ENCODE measurements at places on chromosomes 1 and 21.

GRCh38 chr1:38690790-38691449 is 168.7 kb downstream of the RRAGC start:
- peaks cover 30% of the 10 kb centered on the region for H3K27me3 ChIP-seq
- H3K36me3 ChIP-seq, result no peaks in the 10 kb centered on the region
- DNase-seq, result no peak
- no peak overlapping the region for H3K4me3 ChIP-seq
- H3K4me1 ChIP-seq, result no peaks in the 10 kb centered on the region

DNA sequence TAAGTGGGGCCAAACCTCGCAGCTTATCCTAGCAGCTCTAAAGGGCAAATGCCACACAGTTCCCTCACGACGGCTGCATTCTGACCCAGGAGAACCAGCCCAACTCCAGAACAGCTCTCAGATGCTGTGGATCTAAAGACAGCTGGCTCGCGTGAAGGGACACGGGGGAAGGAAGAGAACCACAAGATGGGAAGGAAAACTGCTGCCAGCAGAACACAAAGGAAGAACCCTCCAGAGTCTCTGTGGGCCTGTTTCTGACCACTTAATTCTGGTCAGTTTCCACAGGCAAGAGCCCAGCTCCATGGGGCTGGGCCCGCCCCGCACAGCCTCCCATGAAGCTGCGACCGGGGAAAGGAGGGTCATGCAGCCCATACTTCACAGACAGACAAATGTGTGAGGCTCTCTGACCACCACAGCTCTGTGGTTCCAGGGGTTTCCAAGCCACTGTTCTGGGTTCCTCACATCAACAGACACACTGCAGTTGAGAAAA is 61.1 kb downstream of the SLC45A1 start:
- DNase-seq, result no peak
- no peaks in the 10 kb centered on the region for H3K27me3 ChIP-seq
- H3K36me3 ChIP-seq, result peaks cover 38% of the 10 kb centered on the region
- peaks cover 75% of the 10 kb centered on the region for H3K4me1 ChIP-seq
- no peak overlapping the region for H3K4me3 ChIP-seq

- H3K36me3 ChIP-seq, result no peaks in the 10 kb centered on the region
- no peak overlapping the region for H3K4me3 ChIP-seq
- no peaks in the 10 kb centered on the region for H3K4me1 ChIP-seq
- H3K27me3 ChIP-seq, result no peaks in the 10 kb centered on the region
- H3K27ac ChIP-seq, result no peak overlapping the region
- DNase-seq, result no peak
Observed at GRCh38 chr1:208631506-208631905, 387.3 kb upstream of the PLXNA2 start.

DNA sequence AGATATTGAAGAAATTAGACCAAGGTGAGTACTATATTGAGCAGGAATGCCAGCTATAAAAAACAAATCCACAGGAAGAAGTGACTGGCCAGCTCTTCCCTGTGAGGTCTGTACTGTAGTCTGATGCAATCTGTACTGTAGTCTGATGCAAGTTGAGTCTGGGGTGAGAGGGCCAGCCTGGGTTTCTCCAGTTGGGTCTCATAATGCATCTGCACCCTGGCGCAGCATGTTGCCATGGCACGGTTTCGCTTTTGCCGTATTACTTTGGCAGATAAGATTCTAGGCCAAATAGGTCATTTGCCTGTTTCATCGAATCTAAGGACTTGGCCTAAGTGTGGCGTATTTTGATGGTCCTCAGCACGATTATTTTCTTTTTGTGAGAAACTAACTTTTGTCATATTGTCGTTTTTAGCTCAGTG is 24.4 kb upstream of the PGD start:
- no peak overlapping the region for H3K27ac ChIP-seq
- no peaks in the 10 kb centered on the region for H3K27me3 ChIP-seq
- no peak for DNase-seq
- peaks cover 32% of the 10 kb centered on the region for H3K36me3 ChIP-seq
- H3K4me1 ChIP-seq, result peaks cover 15% of the 10 kb centered on the region
- no peak overlapping the region for H3K4me3 ChIP-seq

DNA sequence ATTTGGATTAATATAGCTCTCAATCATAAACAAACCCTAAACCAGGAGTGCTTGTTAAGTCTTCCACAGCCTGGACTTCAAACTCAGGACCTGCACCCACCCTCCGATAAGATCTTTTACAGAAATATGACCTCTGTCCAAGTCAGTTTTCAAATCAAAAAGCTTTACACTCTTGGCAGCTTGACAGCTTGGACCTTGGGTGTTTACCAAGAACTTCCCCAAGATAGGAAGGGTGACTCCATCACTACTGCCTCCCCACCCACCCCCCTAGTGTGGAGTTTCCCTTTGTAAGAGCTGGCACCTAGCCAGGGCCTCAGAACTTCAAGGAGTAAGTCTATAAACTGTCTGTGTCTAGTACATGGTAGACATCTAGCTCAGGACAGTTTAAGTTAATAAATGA is 9.6 kb downstream of the BCAR3 start:
- H3K36me3 ChIP-seq, result peaks cover 61% of the 10 kb centered on the region
- H3K4me3 ChIP-seq, result no peak overlapping the region
- peaks cover 30% of the 10 kb centered on the region for H3K4me1 ChIP-seq
- no peaks in the 10 kb centered on the region for H3K27me3 ChIP-seq
- DNase-seq, result no peak

DNA sequence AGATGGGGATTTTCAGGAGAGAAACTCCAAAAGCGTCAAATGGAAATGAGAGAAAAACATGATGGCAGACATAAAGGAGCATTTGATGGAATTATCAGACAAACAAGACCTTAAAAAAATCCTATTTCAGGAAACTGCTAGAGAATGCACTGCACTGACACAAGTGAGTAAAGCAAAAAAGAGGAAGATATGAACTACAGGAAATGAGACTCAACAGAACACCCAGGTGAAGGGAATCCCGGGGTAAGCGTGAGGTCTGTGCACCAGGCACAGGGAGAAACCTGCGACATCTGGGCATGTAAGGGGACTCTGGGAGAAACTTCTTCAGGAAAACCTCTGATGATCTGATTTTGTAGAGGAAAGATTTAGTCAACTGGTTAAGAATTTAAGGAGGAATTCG is 2.8 kb downstream of the TARBP1 start:
- H3K36me3 ChIP-seq, result peaks cover 2% of the 10 kb centered on the region
- H3K27me3 ChIP-seq, result no peaks in the 10 kb centered on the region
- peak overlapping the region; percentile 73 for H3K4me3 ChIP-seq
- peaks cover 24% of the 10 kb centered on the region for H3K4me1 ChIP-seq
- peak overlapping the region; percentile 79 for H3K27ac ChIP-seq
- no peak for DNase-seq

DNA sequence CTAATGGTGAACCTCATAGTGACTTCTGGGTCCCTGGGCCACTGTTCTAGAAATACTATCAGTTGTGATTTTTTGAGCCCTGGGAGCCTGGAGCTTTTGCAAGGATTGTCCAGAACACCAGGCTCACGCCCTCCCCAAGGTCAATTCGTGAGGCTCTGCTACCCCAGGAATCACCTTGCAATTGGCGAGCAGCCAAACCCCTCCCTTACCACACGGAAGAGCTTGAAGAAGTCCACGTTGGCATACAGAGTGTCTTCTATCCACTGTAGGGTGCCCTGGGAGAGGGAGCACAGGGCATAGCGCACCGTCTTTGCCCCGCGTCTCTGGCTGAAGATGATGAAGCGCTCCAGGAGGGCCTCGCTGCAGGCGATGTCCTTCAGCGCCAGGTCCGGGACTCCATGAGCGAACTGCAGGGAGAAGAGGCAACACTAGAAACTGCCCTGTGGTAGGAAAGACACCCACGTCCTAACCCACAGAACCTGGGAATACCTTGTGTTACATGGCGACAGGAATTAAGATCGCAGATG is 22.3 kb downstream of the ABCA4 start:
- peaks cover 34% of the 10 kb centered on the region for H3K27me3 ChIP-seq
- peaks cover 12% of the 10 kb centered on the region for H3K4me1 ChIP-seq
- no peak for DNase-seq
- H3K4me3 ChIP-seq, result no peak overlapping the region
- H3K27ac ChIP-seq, result no peak overlapping the region
- H3K36me3 ChIP-seq, result no peaks in the 10 kb centered on the region

- no peak overlapping the region for H3K4me3 ChIP-seq
- no peak for DNase-seq
- H3K4me1 ChIP-seq, result no peaks in the 10 kb centered on the region
- H3K27ac ChIP-seq, result no peak overlapping the region
- peaks cover 6% of the 10 kb centered on the region for H3K27me3 ChIP-seq
Observed at GRCh38 chr1:185996211-185996610, 262.0 kb downstream of the HMCN1 start.

GRCh38 chr1:64150266-64150665 is 53.2 kb upstream of the UBE2U start:
- H3K4me3 ChIP-seq, result no peak overlapping the region
- no peak overlapping the region for H3K27ac ChIP-seq
- H3K36me3 ChIP-seq, result no peaks in the 10 kb centered on the region
- no peaks in the 10 kb centered on the region for H3K27me3 ChIP-seq
- H3K4me1 ChIP-seq, result no peaks in the 10 kb centered on the region

GRCh38 chr1:16326833-16327404 is 25.4 kb downstream of the FBXO42 start:
- H3K27me3 ChIP-seq, result no peaks in the 10 kb centered on the region
- no peak for DNase-seq
- H3K4me3 ChIP-seq, result no peak overlapping the region
- H3K27ac ChIP-seq, result peak overlapping the region; percentile 74

DNA sequence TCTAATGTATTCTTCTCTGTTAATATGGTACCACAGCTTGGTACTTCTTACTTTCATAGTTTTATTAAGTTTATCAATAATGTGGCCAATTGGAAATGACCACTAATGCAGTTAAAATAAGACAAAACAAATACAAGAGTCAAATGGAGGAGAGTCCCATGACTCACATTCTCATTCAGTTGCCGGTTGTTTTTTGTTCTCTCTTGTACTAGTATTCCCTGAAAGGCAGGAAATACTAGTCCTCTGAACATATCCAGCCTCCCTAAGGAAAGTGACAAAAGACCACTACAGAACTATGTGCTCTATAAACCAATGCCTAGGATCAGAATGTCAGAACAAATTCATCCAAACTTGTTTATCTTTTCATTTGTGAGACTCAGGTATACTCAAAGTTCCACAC is 165.2 kb upstream of the SAMSN1 start:
- H3K27me3 ChIP-seq, result no peaks in the 10 kb centered on the region
- no peak overlapping the region for H3K4me3 ChIP-seq
- no peak for DNase-seq
- H3K36me3 ChIP-seq, result peaks cover 3% of the 10 kb centered on the region

- no peak overlapping the region for H3K4me3 ChIP-seq
- no peak overlapping the region for H3K27ac ChIP-seq
- H3K36me3 ChIP-seq, result no peaks in the 10 kb centered on the region
- no peaks in the 10 kb centered on the region for H3K4me1 ChIP-seq
- H3K27me3 ChIP-seq, result peaks cover 23% of the 10 kb centered on the region
Observed at GRCh38 chr1:47487850-47488450, 50.1 kb downstream of the FOXD2 start.

DNA sequence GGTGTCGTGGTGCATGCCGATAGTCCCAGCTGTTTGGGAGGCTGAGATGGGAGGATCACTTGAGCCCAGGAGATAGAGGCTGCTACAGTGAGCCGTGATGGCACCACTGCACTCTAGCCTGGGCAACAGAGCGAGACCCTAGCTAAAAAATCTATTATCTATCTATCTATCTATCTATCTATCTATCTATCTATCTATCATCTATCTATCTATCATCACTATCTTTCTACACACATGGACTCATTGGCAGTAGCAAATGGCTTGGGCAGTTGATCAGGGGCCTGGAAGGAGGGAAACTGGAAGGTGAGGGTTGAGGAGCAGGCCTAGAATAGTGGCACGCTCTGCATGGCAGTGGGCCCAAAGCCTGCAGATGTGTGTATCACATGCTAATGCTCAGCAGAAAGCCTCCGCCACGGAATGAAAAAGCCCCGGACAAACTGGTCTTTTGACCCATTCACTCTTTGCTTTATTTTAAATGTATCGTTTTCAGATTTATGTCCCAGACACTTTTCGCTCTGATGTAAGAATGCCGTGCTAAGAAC is 7.3 kb upstream of the HUNK start:
- no peak overlapping the region for H3K4me3 ChIP-seq
- no peak for DNase-seq
- H3K27ac ChIP-seq, result no peak overlapping the region
- H3K36me3 ChIP-seq, result no peaks in the 10 kb centered on the region
- peaks cover 30% of the 10 kb centered on the region for H3K27me3 ChIP-seq
- no peaks in the 10 kb centered on the region for H3K4me1 ChIP-seq

- DNase-seq, result no peak
- peaks cover 25% of the 10 kb centered on the region for H3K4me1 ChIP-seq
- no peak overlapping the region for H3K4me3 ChIP-seq
- no peaks in the 10 kb centered on the region for H3K27me3 ChIP-seq
- H3K27ac ChIP-seq, result no peak overlapping the region
Observed at GRCh38 chr1:67747671-67748546, 62.9 kb downstream of the GADD45A start.

DNA sequence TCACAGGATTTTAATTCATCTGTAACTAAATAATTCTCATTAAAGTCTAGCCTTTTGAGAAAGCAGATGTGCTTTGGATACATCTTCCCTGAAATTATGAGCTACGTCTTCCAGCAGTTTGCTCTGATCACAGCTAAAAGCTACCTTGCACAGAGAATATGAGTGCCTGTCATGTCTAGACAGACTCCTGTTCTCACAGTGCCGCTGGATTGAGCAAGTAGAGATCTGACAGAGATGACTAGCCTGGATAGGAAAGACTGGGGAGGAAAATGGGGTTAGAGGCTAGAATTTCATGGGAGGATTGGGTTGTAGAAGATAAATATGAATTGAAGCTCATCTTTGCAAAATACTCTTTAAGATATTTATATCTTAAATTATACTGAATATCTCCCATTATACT is 24.1 kb downstream of the CEPT1 start:
- no peak for DNase-seq
- peaks cover 30% of the 10 kb centered on the region for H3K4me1 ChIP-seq
- no peak overlapping the region for H3K4me3 ChIP-seq

DNA sequence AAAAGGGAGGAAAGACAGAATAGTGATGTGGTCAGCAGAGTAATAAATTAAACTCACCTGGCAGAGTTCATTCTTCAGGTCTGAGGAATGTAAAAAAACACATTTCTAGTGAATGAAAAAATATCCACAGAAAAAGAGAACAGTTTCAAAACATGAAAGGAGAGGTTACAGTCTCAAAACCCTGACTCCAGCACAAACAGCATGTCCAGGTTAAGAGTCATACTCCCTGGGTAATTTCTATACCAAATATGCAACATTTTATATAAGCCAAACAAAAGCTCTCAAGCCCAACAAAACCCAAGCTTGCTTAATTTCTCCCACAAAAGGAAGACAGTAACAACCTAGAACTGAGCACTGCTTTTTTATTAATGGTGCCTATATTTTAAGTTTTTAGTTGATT is 173.0 kb downstream of the NTMT2 start:
- no peaks in the 10 kb centered on the region for H3K27me3 ChIP-seq
- H3K36me3 ChIP-seq, result no peaks in the 10 kb centered on the region
- no peak for DNase-seq
- no peak overlapping the region for H3K27ac ChIP-seq
- no peak overlapping the region for H3K4me3 ChIP-seq

Data from stimulated activated naive B cell treated with anti-CD40 and anti-IgM and Interleukin-4, amounts not matched to agents 10 μg/mL and 1 μg/mL and 100 μg/mL, for 72 hours (primary cell).